ENCODE measurements at places on chromosomes 3 and 15. TPM values are rescaled to one million over a fixed set of nuclear protein-coding genes. Genes with fewer than 3 reads are reported as not detected.

DNA sequence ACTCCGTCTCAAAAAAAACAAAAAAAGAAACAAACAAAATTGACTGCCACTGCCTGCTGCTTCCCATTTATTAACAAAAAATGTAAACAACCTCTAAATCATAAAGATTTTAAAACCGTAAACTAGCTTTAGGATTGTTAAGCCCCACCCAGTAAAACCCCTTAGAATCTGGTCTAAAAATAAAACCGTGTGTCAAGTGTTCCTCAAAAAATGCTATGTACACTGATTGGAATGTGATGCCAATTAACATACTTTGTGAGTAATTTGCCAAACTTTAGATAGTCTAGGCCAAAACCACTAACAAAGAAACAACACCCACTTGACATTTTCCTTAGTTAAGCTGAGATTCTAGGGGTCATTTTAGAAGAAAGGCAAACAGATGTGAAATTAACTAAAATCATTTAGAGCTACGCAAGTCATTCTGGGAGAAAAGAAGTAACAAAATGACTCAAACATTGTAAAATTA, 5.3 kb downstream of the RAF1 start:
- H3K36me3 ChIP-seq: no peaks in the 10 kb centered on the region
- no peaks in the 10 kb centered on the region for H3K27me3 ChIP-seq
- H3K4me3 ChIP-seq: no peak overlapping the region
- H3K27ac ChIP-seq: no peak overlapping the region
- H3K4me1 ChIP-seq: peaks cover 27% of the 10 kb centered on the region

- no peaks in the 10 kb centered on the region for H3K36me3 ChIP-seq
- no peak overlapping the region for H3K4me3 ChIP-seq
- H3K4me1 ChIP-seq: no peaks in the 10 kb centered on the region
- DNase-seq: no peak
Observed at GRCh38 chr3:186217820-186218164, 108.9 kb upstream of the ETV5 start.

Gene LRRN1
- 0.13 TPM for total RNA-seq

GRCh38 chr3:98434412-98434811, 28.6 kb upstream of the OR5K1 start:
- no peaks in the 10 kb centered on the region for H3K4me1 ChIP-seq
- H3K36me3 ChIP-seq: no peaks in the 10 kb centered on the region
- H3K27ac ChIP-seq: no peak overlapping the region
- DNase-seq: no peak
- H3K27me3 ChIP-seq: no peaks in the 10 kb centered on the region

DNA sequence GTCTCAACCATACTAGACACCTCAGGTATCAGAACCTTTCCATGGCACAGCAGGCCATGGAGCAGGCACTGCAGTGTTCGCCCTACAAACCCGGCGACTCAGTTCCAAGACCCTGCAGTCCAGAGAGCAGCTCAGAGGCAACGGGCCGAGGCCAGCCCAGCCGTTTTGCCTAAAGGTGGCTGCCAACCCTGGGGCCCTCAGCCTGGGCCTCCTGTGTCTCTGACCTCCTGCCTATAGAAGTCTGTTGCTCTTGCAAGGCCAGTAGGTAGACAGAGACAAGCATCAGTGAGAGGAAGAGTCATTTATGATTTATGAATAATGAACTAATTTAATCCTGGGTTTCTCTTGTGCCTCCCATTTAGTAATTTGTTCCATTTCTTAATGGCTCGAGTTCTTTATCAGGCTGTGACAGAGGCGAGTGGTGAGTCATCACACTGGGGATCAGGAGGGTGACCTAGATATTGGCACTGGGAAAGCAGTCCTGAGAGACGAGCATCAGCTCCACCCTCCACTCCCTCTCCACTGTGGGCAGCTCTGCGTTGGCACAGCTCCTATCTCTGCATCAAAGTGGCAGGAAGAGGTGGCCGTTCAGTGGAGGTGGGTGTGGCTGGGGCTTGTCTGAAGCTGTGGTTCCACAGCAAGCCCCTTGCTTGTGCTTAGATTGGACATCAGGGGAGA, 79.8 kb downstream of the ABHD5 start:
- no peak overlapping the region for H3K4me3 ChIP-seq
- no peak overlapping the region for H3K27ac ChIP-seq
- H3K36me3 ChIP-seq: no peaks in the 10 kb centered on the region
- H3K4me1 ChIP-seq: no peaks in the 10 kb centered on the region
- H3K27me3 ChIP-seq: no peaks in the 10 kb centered on the region

DNA sequence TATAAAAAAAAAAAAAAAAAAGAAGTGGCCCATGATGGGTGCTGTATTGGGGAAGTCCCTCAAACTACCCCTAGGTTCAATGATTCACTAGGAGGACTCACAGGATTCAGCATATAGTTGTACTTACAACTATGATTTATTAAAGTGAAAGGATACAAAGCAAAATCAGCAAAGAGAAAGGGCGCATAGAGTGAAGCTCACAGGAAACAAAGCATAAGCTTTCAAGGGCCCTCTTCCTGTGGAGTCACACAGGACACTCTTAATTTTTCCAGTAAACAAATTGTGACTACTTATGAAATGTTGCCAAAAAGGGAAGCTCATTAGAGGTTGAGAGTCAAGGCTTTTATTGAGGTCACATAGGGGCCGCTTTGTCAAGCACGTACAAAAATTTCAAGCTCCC, 153.7 kb upstream of the GAP43 start:
- no peak overlapping the region for H3K4me3 ChIP-seq
- H3K27ac ChIP-seq: no peak overlapping the region
- no peaks in the 10 kb centered on the region for H3K4me1 ChIP-seq
- H3K27me3 ChIP-seq: no peaks in the 10 kb centered on the region

- no peak overlapping the region for H3K27ac ChIP-seq
- no peak for DNase-seq
- no peaks in the 10 kb centered on the region for H3K36me3 ChIP-seq
- no peaks in the 10 kb centered on the region for H3K4me1 ChIP-seq
- H3K27me3 ChIP-seq: no peaks in the 10 kb centered on the region
Observed at GRCh38 chr15:75112278-75112847, 89.0 kb downstream of the PPCDC start.

DNA sequence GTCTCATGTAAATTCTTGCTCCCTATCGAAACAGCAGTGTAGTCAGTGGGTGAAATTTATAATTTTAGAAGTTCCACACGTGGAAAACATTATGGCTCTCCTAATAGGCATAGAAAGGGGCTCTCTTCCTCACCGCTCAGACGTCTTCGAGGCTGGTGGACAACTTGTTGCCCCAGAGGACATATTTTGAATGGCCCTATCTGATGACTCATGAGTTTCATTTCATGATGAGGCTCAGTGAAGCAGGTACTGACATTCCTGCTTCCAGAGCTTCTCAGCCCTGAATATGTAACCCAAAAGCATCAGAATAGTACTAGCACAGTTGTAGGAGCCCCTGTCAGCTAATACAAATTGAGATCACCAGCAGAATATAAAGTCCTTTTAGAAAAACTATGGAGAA, 117.9 kb downstream of the HERC1 start:
- DNase-seq: no peak
- no peaks in the 10 kb centered on the region for H3K4me1 ChIP-seq
- no peak overlapping the region for H3K27ac ChIP-seq
- no peaks in the 10 kb centered on the region for H3K36me3 ChIP-seq
- no peak overlapping the region for H3K4me3 ChIP-seq

DNA sequence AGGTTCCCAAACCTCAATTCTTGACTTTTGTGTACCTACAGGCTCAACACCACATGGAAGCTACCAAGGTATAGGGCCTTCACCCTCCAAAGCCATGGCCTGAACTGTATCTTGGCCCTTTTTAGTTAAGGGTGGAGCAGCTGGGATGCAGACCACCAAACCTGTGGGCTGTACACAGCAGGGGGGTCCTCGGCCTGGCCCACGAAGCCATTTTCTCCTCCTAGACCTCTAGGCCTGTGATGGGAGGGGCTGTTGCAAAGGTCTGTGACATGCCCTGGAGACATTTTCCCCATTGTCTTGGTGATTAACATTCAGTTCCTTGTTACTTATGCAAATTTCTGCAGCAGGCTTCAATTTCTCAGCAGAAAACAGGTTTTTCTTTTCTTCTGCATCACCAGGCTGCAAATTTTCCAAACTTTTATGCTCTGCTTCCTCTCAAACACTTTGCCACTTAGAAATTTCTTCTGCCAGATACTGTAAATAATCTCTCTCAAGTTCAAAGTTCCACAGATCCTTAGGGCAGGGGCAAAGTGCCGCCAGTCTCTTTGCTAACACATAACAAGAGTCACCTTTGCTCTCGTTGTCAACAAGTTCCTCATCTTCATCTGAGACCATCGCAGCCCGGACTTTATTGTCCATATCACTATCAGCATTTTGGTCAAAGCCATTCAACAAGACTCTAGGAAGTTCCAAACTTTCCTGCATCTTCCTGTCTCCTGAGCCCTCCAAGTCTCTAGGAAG, 90.9 kb upstream of the PLXND1 start:
- no peak overlapping the region for H3K4me3 ChIP-seq
- no peaks in the 10 kb centered on the region for H3K36me3 ChIP-seq
- no peaks in the 10 kb centered on the region for H3K27me3 ChIP-seq
- no peak overlapping the region for H3K27ac ChIP-seq
- H3K4me1 ChIP-seq: no peaks in the 10 kb centered on the region

Gene FBN1
- 0.46 TPM for total RNA-seq

GRCh38 chr3:42184651-42185443, 81.1 kb downstream of the CCK start:
- H3K27me3 ChIP-seq: no peaks in the 10 kb centered on the region
- H3K4me3 ChIP-seq: no peak overlapping the region
- no peaks in the 10 kb centered on the region for H3K36me3 ChIP-seq
- no peaks in the 10 kb centered on the region for H3K4me1 ChIP-seq
- no peak for DNase-seq

DNA sequence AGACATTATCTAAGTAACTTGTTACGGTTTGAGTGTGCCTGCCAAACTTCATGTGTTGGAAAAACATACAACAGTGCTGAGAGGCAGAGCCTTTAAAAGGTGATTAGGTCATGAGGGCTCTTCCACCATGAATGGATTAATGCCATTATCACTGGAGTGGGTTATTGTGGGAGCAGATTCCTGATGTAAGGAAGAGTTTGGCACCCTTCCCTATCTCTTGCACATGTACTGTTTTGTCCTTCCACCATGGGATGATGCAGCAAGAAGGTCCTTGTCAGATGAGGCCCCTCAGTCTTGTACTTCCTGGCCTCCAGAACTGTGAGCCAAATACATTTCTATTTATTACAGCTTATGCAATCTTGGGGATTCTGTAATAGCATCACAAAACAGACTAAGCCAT, 413.9 kb downstream of the EPHA3 start:
- no peaks in the 10 kb centered on the region for H3K27me3 ChIP-seq
- no peak overlapping the region for H3K4me3 ChIP-seq
- no peaks in the 10 kb centered on the region for H3K4me1 ChIP-seq
- H3K27ac ChIP-seq: no peak overlapping the region

GRCh38 chr3:5197470-5198312, 10.2 kb downstream of the EDEM1 start:
- H3K36me3 ChIP-seq: peaks cover 5% of the 10 kb centered on the region
- peak overlapping the region; percentile 74 for H3K27ac ChIP-seq
- DNase-seq: no peak
- H3K4me1 ChIP-seq: peaks cover 12% of the 10 kb centered on the region
- H3K27me3 ChIP-seq: no peaks in the 10 kb centered on the region
